ENCODE measurements at places on chromosomes 6 and 20. TPM values are rescaled to one million over a fixed set of nuclear protein-coding genes. Genes with fewer than 3 reads are reported as not detected.

DNA sequence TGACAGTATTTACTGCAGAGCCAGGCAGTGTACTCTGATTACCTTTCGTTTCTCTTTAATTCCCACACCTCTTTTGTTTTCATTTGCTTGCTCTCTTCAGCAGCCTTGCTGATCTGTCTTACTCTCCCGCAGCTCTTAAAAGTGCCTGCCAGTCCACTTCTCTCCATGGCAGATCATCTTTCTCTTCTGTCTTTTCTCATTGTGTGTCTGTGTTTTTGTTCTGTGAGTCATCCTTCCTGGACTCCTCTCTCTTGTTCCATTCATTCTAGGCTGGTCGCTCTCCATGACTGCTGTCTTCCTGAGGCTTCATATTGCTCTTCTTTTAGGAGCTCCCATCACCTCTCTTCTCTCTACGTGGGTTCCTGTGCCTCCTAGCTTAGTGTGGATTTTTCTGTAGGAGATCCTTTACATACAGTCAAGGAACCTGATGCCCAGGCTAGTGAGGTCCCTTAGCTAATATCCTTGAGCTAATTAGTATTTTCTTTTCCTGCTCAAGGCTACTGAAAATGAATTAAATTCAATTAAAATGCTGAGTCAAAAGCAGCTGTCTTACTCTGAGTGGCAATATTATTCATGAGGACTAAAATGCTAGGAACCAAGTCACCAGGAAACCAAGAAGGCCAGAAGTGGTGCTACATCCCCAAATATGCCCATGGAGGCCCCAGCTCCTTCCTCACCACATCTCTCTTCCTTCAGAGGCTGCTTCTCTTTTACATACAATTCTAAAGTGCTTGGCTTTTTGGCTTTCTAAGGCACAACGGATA, 86.1 kb downstream of the SLX4IP start:
- no peak for DNase-seq

DNA sequence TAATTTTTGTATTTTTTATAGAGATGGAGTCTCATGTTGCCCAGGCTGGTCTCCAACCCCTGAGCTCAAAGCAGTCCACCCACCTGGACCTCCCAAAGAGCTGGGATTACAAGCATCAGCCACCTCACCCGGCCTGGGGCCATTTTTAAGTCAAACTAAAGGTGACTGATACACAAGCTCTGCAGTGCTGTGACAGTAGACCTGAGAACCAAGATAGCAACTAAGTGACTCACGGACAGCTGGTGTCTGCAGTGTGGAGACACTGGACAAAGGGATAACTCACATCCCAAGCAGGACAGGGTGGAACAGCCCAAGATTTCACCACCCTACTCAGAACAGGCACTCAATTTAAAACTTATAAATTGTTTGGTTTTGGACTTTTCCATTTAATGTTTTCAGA, 402.5 kb downstream of the CD83 start:
- DNase-seq = no peak

DNA sequence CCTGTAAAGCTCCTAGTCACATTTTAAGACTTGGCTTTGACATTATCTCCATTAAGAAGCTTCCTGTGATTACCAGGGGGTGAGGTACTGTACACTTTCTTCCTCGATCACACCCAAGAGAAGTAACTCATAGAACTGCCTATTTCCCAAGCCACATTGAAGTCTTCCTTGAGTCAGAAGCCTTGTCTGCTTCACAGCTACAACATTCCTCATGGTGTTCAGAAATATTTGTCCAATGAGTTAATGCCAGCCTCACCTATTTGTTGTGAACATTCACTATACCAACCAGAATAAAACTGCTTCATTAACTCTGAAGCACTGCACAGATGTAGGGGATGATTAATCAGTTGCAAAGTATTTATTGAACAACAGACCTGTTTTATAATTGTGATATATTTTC, 622.3 kb downstream of the PTPRT start:
- no peak for DNase-seq

- DNase-seq = no peak
These were observed 49.3 kb upstream of the FLRT3 start for GRCh38 chr20:14386726-14387125.

- DNase-seq = peak; percentile 8
These were observed 11.4 kb downstream of the SENP6 start for GRCh38 chr6:75613056-75613501.

DNA sequence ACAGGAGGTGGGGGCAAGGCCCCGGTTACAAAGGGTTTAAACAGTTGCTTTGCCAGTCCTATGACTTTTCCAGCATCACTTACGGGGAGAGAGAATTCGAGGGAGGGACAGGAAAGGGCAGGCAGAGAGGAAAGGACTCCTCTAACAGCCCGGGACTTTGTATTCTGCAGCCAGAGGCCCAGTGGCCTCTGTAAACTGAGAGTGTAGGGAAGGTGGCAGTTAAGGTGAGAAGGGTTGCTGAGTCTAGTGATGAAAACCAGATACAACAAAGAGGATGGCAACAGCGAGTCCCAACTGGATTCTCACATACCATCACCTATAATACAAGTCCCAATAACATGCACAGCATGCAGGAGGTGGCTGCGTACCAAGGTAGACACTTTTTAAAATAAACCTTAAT, 13.5 kb downstream of the PLAGL2 start:
- DNase-seq = no peak

- DNase-seq = no peak
These were observed 2.0 kb downstream of the SOX4 start for GRCh38 chr6:21595285-21596144.

- no peak for DNase-seq
These were observed 736.6 kb downstream of the KIF16B start for GRCh38 chr20:15836634-15837033.

DNA sequence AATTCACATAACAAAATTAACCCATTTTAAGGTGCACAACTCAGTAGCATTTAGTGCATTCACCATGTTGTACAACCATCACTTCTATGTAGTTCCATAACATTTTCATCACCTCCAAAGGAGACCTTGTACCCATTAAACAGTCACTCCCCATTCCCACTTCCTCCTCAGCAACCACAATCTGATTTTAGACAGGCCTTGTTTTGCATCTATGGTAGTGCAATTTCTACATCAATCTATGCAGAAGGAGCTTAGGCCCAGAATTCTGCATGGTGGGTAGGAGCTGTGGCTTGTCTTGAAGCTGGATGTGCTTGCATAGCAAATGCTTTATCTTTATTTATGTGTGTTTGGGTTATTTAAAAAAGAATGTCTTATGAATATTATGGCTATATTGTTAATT, 13.5 kb upstream of the HLA-DQA1 start:
- DNase-seq = no peak

GRCh38 chr6:108170332-108171290, 4.8 kb downstream of the NR2E1 start:
- DNase-seq = no peak

The SLC16A10 gene
- polyA plus RNA-seq = 34.1 TPM

Measured in left kidney (tissue), 8 donors.